GM12865 (cell line): ENCODE measurements at places on chromosomes 4 and X.
A peak's percentile ranks its signal among the peaks of the same experiment; 100 is the strongest.

- no peak for DNase-seq
Observed at GRCh38 chrX:103697687-103698086, 11.2 kb upstream of the MORF4L2 start.

GRCh38 chr4:39323821-39324220 lies 42.3 kb downstream of the RFC1 start:
- DNase-seq, result no peak

DNA sequence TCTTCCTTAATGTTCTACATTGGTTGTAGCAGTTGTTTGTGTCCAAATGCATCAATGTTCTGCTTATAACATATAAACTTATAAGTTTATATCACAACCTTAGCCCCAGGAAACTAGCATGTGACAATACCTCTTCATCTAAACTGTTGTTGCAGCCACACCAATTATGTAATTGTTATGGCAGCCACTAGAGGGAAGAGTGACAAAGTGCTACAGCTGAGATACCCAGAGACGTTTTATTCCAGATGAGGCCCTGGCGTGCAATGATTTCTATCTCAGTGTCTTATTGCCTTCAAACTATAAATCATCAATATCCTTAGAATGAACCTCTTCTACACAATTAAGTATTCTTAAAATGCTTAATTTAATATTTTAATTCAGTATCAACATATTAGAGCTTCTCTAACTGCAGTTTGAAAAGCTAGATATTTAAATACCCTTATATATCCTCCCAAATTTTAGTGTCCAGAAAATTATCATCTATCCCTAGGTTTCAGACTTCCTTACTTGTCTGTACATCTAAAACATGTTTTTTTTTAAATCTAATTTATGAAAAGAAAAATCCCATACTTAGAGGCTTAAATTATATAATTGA lies 171.6 kb downstream of the PCDH10 start:
- DNase-seq, result peak; percentile 26

DNA sequence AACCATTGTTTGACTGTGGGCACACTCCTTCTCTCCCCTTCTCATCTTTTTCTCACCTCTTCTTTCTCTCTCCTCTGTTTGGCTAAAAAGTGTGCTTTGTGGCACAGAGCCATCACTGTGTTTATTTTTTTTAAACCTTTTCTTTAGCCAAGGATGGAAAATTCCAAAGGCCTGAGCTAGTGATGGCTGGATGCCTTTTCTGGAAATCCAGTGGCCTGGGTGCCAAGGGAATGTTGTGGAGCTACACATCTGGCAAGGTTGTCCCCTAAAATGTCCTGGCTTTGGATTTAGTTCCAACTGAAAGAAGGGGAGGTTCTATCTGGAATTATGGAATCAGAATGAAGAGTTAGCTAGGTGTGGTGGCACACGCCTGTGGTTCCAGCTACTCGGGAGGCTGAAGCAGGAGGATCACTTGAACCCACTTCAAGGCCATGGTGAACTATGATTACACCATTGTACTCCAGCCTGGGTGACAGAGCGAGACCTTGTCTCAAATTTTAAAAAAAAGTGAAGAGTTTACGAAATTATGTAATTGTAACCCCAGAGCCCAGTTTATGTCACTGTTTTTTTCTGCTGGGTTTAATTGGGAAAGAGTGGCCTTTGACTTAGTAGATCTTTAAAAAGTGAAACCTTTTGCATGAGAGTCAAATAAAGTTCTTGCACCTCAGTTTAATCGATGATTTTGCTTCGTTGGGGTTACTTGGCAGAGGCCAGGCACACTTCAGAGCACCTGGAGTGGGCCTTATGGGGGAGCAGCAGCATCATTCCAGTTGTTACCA lies 17.7 kb downstream of the DOCK11 start:
- DNase-seq, result no peak

- DNase-seq, result no peak
Observed at GRCh38 chrX:120795301-120795700, 80.4 kb downstream of the CT47B1 start.

DNA sequence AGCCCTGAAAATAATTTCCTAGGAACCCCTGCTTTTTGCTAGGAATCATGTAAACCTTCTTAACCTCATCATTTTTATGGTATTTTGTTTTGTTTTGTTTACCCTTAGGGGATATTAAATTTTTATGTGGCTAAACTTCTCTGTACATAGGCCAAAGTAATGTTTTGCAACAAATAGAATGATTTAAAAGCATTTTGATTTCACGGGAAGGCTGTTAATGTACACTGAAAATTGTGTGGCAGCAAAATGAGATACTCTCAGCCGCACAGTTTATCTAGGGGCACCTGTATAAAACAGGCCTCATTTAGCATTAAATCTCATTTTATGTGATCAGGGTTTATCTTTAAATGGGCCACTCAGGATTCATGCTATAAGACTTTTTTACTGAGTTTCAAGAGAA lies 175.0 kb downstream of the ANTXR2 start:
- no peak for DNase-seq

- DNase-seq, result no peak
Observed at GRCh38 chr4:77269505-77269904, 112.5 kb downstream of the CCNG2 start.

- no peak for DNase-seq
Observed at GRCh38 chr4:78764498-78764961, 11.6 kb upstream of the BMP2K start.

GRCh38 chr4:81757691-81758090 lies 286.0 kb upstream of the RASGEF1B start:
- DNase-seq, result no peak

DNA sequence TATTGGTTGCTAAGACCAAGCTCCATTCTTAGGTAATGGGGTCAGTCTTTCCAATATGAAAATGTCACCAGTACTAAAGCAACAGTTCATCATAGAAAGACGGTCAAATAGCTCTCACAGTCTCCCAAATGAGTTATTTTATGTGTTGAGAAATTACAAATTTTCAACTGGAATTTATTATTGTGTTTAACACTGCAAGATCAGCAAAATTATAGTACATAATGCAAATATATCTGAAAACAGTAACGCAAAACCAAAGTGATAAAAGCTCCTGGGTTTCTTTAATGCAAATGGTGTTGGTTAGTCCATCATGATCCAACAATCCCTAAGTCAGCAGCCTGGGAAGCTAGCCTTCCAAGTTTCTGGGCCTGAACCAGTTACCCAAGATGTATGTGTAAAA lies 61.5 kb upstream of the EGFL6 start:
- no peak for DNase-seq

DNA sequence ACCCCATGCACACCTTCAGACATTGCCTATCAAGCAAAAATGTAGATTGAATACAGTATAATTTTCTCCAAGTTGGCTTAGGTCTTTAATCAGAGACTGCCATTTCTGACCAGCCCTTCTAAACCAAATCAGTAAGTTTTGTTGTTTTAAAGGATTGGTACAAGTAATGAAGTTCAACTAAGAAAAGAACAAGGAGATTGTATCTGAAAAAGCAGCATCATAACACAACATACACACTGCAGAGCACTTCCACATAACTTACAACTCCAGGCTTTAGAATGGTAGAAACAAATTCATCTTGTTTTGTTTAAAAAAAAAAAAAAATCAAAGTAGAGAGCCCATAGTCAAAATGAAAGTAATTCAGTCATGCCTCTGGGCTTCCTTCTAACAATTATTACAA lies 16.1 kb upstream of the AMBN start:
- DNase-seq, result no peak

GRCh38 chr4:48943387-48943786 lies 36.8 kb upstream of the OCIAD2 start:
- no peak for DNase-seq

DNA sequence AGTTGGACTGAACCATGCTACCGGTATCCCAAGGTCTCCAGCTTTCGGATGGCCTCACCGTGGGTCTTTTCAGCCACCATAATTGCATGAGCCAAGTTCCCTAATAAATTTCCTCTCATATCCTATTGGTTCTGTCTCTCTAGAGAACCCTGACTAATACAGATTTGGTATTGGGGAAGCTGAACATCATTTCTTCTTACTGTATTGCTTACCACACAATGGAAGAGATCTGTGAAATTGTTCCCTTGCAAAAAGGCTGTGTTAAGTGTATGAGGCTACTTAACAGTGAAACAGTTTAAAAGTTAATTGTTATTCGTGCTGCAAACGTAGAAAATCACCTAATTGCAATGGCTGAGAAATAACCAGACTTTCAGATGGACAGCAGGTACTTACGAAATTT lies 34.0 kb downstream of the PLAC8 start:
- no peak for DNase-seq

GRCh38 chr4:157908031-157908430 lies 264.8 kb downstream of the GASK1B start:
- DNase-seq, result no peak

- no peak for DNase-seq
Observed at GRCh38 chrX:154785716-154786115, 19.6 kb downstream of the MPP1 start.

DNA sequence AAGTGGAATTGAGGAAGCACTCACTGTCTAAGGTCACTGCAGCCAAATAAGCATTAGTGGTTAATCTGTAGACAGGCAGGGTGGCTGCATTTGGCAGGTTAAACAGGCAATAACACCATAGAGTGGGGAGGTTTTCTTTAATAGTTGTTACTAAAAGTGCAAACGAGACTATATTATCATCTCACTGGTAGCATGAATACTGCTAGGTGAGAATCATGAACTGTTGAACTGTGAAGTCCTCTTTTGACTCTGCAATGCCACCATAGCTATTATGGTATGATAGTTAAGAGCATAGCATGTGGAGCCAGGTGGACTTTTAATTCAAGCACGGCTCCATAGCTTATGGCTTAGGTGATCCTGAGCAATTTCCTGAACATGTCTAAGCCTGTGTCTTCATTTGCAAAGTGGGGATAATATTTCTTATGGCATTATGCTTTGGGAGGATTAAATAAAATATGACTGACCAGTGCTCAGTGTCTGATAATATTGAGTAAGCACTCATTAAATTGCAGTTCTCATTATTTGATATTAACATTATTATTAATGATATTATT lies 235.6 kb upstream of the HHIP start:
- peak; percentile 2 for DNase-seq

- DNase-seq, result no peak
Observed at GRCh38 chr4:8235224-8235623, 34.3 kb upstream of the HTRA3 start.

- no peak for DNase-seq
Observed at GRCh38 chrX:3589474-3589873, 124.0 kb downstream of the PRKX start.

DNA sequence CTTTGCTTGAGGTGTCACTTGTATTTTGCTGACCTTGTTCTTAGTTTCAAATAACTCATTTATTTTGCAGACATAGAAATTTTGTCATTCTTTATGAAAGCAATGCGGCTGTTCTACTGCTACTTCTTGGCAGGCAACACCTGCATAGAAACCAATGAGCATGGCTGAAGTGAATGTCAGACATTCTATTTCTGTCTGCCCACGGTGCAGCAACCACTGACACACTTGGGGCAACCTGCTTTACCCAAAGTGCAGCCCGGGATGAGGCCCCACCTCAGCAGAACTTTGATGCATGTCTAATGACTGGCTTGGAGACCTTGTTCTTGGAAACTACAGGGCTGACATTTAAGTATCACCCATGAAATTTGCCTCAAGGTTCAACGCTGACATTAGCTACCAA lies 93.6 kb downstream of the RBM47 start:
- DNase-seq, result peak; percentile 80

- DNase-seq, result no peak
Observed at GRCh38 chrX:19072372-19072771, 49.9 kb downstream of the ADGRG2 start.

DNA sequence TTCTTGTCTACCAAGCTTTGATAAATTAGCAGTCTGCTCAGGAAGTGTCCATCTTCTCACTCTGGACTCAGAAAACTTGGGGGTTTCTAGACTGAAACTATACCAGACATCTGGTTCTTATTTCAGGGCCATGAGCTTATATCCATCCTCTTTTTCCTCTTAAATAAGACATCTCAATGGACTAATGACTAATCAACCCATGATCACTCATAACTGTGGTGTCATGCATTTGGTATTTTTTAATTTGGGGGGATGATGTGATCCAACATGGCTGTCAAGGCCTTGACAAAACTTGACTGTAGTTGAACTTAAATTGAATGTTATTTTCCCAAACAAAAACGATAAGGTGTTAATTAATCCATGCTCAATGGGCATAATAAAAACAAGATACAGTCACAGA lies 87.8 kb downstream of the GPRASP3 start:
- DNase-seq, result no peak

DNA sequence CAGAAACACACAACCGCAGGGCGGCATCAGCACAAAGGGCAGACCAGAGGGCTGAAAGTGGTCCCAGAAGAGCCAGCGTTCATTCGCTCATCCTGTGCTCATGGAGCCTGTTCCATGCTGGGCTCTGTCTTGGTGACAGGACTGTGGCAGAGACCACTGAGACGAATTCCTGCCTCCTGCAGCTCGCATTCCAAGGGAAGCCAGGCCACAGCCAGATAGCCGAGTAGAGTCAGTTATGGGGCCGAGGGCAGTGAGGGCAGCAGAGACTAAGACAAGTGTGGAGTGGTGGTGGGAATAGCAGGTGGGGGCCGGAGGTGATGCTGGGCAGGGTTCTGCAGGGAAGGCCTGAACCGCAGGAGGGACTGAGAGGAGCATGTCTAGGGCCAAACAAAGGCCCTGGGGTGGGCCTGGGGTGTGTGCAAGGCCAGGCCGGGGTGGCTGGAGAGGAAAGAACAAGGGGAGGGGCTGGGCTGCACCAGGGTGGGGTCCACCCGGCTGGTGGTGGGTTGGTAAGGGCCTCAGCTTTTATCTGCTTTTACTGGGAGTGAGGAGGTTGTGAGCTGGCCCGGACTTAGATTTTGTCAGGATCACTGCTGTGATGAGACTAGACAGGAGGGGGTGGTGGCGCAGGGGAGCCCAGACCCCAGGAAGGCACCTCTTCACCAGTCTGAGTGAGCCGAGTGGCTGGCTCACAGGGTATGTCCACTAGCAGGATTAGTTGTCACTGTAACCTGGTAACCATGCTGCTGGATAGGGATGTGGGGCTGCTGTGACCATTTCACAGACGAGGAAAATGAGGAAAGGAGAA lies 6.3 kb downstream of the PSAPL1 start:
- no peak for DNase-seq

DNA sequence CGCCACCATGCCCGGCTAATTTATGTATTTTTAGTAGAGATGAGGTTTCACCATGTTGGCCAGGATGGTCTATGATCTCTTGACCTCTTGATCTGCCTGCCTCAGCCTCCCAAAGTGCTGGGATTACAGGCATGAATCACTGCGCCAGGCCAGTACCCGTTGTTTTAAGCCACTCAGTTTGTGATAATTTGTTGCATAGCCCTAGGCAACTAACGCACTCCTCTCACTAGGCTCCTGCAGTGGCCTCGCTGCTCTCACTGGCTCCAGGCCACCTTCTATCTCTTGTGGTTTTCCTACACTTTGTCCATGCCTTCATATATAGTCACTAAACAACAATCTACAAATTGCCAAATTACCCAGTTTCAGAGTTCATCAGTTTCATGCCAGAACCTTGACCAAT lies 58.1 kb downstream of the DCHS2 start:
- no peak for DNase-seq

DNA sequence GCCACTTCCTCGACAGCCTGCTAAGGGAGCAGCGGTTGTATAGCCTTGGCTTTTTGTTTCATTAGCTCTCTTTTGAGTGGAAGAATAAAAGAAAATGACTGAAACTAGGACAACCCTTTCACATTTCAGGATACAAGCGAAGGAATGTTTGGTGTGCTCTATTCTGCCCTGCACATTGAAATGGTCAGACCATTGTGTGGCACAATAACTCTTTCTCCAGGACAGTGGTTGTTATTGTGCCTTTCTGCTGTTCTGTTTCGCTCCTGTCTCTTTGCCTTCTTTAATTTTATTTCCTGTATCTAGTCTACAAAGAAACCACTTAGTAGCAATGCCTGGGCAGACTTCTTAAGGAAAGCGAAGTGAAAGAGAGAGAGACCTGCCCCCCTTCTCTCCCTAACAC lies 473.7 kb downstream of the GBA3 start:
- no peak for DNase-seq

- DNase-seq, result no peak
Observed at GRCh38 chr4:54001668-54002365, 62.6 kb downstream of the CHIC2 start.
